ENCODE measurements at places on chromosomes 2 and 18.
A peak's percentile ranks its signal among the peaks of the same experiment; 100 is the strongest.

- DNase-seq = no peak
Observed at GRCh38 chr2:119536707-119537106, 7.5 kb upstream of the CFAP221 start.

GRCh38 chr2:86541334-86541733 lies 21.9 kb downstream of the CHMP3 start:
- DNase-seq = no peak

DNA sequence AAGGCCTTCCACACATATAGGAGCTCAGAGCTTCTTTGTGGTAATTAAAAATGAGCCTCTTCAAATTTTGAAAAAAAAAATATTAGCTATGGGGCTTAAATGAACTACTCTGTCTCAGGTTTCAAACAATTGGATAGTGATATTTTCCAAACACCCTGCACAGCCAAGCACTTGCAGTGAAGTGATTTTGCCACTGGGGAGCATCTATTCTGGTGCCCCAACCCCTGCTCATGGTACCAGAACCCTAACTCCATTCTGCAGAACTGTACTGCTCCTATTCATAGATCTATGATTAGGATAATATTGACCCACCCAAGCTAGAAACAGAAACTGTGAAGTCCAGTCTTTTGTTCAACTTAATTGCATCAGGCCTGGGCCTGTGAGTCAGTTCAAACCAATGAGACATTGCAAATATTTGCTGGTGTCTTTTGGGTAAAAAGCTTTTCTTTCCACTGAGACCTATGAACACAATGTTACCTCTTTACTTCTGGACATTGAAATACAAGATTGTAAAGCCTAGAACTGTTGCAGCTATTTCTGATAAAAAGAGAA lies 324.0 kb downstream of the GALNT13 start:
- DNase-seq = no peak

DNA sequence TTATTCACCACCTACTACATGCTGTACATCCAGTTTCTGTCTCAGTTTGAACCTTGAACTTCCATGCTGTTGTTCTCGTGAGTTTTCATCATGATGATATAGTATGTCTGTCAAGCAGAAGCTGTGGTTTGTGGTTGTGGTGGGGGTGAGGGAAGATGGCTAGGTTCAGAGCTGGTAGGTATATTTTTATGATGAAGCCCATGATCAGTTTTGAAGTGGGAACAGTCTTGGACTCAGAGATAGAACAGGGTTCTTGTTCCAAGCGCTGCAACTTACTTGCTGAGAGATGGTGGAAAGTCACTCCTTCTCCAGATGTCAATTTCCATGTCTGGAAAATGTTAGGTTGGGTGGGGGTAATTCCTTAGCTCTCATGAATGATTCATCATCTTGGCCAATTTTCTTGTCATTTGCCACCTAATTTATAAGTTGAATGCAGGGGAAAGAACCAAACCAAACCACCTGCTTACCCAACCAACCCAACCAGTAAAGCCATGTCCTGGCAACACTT lies 21.6 kb downstream of the PMAIP1 start:
- DNase-seq = peak; percentile 62

DNA sequence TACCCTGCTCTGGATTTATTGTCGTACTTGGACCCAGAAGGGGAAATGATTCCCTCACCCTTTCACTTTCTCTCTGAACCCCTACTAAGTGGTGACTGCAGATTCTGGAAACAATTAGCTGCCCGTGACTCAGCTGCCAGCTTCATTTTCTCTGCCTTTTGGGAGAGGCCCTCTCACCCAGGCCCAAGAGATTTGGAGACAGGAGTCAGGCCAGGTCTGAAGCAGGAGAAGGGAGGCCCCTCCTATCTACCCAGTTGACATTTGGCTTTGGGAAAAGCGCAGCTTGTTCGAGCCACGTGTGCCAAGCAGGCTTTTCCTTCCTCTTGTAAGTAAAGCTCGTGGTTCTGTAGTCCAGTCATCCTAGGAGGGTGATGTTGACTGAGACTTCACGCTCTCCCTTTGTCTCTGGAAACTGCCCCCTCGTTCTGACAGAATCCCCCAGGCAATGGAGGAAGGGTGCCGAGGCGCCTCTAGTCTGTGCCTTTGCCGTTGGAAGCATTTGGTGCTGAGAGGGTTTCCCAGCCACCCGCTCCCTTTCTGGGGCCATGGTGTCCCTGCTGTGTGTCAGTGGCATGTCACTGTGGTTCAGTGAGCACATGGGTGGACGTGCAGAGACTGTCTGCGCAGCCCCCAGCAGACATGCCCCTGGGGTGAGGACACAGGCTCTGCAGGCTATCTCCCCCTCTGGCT lies 8.6 kb downstream of the OXER1 start:
- peak; percentile 50 for DNase-seq

GRCh38 chr2:26764078-26764887 lies at the start of gene SLC35F6:
Gene SLC35F6 (plus strand): TSS chr2:26764284. CDS start chr2:26764350, 66 bp downstream.
- peak; percentile 91 for DNase-seq

- DNase-seq = no peak
Observed at GRCh38 chr2:175766880-175767279, 235.2 kb downstream of the LNPK start.

GRCh38 chr2:15605721-15606120 lies 14.1 kb downstream of the DDX1 start:
- DNase-seq = no peak

DNA sequence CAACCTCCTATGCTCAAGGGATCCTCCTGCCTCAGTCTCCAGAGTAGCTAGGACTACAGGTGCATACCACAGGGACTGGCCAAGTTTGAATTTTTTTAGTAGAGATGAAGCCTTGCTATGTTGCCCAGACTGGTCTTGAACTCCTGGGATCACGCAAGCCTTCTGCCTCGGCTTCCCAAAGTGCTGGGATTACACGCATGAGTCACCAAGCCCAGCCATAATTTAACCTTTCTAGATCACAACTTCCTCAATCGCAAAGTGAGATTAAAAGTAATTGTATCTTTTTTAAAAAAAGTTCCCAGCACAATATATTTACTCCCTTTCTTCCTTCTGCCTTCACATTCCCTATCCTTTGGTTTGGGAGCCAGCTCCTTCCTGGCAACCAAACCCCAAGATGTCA lies 5.8 kb upstream of the PPP1CB start:
- DNase-seq = no peak

GRCh38 chr2:159546716-159547430 lies 69.5 kb downstream of the BAZ2B start:
- DNase-seq = no peak

DNA sequence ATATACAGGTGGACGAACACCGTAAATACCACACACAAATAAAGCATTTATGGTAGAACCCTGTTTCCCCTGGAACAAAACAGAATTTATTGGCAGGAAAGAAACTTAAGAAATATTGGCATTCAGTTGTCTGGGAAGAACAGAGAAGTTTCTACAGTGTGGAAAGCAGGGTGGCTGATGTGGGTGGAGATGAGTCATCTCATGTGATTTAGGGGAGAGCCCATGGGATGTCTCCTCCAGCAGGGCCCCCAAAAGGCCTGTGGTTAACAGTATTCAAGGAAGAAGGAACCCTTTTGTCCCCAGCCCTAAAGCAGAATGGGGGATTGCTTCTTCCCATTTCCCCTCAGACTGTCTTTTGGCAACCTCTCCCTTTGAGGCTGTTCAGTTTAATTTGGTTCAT lies 24.2 kb downstream of the SIX3 start:
- no peak for DNase-seq

- no peak for DNase-seq
Observed at GRCh38 chr2:173192071-173192470, 116.4 kb downstream of the MAP3K20 start.

- no peak for DNase-seq
Observed at GRCh38 chr2:98269274-98269673, 77.0 kb upstream of the CNGA3 start.

DNA sequence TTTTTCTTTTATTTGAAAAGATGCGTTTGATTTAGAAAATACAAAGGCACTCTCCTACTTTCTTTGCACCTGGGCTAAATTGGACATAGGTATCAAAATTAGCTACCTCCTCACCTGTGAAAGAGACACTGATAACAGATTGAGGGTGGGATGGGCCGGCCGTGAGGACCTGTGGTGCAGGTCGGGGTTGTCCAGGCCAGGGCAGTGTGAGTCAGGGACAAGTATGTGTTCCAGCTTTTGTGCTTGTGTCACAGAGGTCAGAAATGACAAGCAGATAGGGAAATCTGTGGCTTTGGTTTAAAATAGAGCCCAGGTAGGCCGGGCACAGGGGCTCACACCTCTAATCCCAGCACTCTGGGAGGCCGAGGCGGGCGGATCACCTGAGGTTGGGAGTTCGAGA lies 22.6 kb downstream of the MYL12B start:
- DNase-seq = no peak

GRCh38 chr18:3420919-3421279 lies 29.1 kb upstream of the TGIF1 start:
- no peak for DNase-seq

- no peak for DNase-seq
Observed at GRCh38 chr18:55031576-55031975, 72.3 kb upstream of the CCDC68 start.

DNA sequence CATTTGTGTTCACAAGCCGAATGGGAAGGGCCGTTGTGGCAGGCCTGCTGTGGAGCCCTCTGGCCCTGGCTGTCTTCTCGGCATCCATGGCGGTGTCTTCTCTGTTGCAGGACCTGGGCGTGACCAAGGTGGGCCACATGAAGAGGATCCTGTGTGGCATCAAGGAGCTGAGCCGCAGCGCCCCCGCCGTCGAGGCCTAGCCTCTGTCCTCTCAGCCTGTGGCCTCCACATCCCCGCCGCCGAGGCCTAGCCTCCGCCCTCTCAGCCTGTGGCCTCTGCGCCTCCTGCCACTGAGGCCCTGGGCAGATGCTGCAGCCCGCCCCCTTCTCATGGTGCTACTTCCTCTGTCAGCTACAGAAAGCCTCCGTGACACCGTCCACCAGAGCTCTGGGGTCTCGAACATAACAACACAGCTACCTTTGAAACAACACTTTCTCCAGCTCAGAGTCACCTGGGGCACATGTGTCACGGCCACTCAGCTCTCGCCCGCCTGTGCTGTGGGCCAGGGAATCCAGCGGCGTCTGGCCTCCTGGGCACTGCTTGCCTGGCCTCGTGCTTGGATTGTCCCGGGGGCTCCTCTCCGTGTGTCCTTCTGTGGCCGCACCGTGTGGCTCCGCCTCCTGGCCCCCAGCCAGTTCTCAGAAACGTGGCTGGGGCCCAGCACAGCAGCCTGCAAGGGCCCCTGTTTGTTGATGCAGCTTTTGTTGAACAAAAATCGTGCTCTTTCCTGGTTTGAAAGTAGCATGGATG lies 97.1 kb downstream of the USP40 start:
- DNase-seq = no peak

DNA sequence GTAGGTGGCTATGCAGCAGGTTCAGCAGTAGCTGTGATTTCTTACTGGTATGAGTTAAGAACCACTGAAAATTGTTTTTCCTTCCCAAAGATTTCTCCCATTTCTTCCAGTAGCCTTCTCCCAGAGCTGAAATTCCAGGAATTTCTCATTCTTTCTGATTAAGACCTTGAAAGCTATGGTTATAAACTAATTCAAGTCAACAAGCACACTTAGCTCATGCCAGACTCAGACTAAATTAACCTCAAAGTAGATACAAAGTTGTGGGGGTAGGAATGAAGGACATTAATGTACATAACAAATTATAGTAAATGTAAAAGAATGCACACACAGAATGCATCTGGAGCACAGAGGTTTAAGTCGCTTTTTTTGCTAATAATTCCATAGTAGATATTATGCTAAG lies 103.6 kb upstream of the SOX11 start:
- DNase-seq = no peak

GRCh38 chr2:28991021-28991420 lies 9.9 kb downstream of the TOGARAM2 start:
- no peak for DNase-seq

DNA sequence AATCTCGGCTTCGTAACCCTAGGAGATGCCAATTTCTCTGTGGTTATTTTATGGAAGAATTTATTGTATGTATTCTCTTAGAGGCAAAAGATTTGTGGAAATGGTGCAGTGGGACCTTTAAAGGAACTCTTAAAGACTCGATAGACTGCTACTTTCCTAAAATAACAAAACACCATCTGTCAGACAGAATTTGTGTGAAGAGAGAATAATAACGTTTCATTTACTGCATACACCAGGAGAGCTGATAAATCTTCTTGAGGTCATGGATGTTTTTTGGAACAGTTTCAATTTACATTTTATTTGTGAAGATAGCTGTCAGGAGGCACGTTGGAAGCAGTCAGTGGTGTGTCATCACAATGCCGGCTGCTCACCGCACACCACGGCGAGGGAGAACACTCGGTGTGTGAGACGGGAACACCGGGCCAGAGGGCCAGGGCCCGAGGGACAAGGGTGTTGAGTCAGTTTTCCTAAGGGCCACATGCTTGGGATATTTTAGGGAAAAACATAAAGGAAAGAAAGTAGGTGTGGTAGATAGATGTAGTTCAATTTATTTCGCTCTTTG lies 1681.0 kb upstream of the DDX18 start:
- DNase-seq = no peak

- DNase-seq = no peak
Observed at GRCh38 chr2:40406485-40407289, 45.2 kb downstream of the SLC8A1 start.

- DNase-seq = no peak
Observed at GRCh38 chr18:23718243-23718720, 29.0 kb downstream of the LAMA3 start.

DNA sequence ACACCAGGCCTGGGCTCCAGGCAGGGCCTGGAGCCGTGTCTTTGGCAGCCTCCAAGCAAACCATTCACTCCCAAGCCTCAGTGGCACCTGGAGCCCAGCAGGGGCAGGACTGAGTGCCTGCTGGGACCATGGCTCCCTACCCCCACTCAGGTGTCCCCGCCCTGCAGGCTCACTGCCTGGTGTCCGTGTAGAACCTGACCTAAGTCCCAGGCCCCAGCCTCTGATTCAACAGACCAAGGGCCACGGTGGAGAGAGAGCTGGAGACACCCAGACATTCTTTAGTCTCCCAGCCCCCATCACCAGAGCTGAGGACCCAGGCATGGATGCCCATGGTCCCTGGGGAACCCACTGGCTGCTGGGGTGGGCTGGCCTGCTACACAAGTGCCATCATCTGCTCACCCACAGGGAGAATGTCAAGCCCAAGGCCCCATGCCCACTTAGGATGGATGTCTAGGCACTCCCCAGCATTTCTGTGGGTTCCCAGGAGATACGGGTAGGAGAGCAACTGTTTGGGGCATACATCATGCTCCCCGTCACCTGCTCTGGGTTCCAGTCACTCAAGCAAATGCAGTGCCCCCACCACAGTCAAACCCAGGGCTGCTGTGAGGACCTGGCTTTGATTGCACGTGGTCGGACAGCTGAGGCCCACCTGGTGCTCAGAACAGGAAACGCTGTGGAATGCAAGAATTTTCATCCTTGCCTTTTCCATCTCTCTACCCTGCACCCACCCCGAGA lies 42.9 kb upstream of the ATG16L1 start:
- no peak for DNase-seq

- DNase-seq = no peak
Observed at GRCh38 chr2:218216336-218216673, 684 bp upstream of the ARPC2 start.

DNA sequence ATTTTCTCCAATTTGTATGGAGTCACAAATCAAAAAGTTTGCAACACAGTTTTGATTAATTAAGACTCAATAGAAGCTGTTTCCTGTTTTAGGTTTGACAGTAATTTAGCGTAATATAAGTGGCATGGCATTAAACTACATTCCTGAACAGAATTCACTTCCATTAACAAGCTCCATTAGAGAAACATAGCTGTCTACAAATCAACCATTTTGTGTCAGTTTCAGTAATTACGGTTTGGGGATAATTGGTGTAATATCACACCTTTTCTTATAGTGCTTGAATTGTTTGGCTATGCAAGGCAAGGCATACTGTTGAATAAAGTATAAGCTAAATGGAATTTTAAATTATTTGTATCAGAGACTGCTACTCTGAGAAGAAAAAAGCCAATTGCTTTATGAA lies 585.5 kb downstream of the CBLN2 start:
- no peak for DNase-seq

- DNase-seq = peak; percentile 75
Observed at GRCh38 chr2:174750923-174751441, 13.3 kb downstream of the CHRNA1 start.
